ENCODE measurements at places on chromosomes 7 and 10.

DNA sequence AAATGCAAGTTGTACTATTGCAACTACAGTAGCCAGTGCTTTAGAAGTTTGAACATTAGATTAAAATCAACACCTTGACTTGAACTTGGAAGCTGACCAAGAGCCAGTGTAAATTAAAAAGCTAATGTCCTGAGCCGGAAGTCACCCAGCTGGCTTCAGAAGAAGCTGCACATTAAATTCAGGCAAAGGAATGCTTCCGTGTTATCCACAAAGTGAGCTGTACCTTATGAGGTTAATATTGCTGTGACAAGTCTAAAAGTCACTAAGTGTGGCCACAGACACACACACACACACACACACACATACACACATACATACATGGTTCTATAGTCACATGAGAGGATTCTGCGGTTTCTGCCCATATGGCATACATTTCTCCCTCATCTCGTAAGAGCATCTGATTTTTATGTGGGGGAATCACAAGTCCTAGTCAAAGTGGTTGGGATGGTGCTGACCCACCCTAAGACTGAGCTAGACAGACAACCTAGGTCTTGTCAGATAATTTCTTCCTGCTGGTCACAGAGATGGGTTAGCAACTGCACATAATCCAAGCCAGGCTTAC, 612.9 kb downstream of the SORCS1 start:
- DNase-seq = no peak

- no peak for DNase-seq
Observed at GRCh38 chr7:92325173-92325572, 79.4 kb downstream of the ANKIB1 start.

- no peak for DNase-seq
Observed at GRCh38 chr7:134813663-134814396, 34.4 kb downstream of the CALD1 start.

DNA sequence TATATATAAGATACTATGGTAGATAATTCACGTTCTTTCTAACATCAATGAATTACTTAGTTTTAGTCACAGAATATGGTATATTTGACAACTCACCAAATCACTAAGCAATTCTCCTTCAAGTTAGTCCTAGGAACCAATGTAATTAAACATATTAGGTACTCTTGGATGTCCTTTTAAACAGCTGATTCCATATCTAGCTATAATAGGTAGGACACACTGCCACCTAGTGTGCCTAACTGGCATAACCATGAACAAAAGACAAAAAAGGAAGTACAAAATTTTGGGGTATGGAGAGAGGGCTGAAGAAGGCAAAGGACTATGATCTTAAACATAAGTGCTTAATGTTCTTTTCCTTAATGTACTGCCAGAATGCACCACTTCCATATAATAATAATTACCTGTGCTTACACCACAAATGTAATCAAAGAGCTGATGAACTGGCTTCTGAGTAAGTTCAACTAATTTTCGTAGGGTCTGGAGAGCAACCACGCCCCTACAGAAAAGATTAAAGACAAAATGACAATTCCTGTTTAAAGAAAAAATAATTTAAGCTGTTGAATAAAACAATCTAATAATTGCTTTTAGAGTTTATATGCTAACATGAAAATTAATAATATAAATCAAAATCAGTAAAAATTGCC, 28.7 kb downstream of the PNPLA8 start:
- peak; percentile 64 for DNase-seq

DNA sequence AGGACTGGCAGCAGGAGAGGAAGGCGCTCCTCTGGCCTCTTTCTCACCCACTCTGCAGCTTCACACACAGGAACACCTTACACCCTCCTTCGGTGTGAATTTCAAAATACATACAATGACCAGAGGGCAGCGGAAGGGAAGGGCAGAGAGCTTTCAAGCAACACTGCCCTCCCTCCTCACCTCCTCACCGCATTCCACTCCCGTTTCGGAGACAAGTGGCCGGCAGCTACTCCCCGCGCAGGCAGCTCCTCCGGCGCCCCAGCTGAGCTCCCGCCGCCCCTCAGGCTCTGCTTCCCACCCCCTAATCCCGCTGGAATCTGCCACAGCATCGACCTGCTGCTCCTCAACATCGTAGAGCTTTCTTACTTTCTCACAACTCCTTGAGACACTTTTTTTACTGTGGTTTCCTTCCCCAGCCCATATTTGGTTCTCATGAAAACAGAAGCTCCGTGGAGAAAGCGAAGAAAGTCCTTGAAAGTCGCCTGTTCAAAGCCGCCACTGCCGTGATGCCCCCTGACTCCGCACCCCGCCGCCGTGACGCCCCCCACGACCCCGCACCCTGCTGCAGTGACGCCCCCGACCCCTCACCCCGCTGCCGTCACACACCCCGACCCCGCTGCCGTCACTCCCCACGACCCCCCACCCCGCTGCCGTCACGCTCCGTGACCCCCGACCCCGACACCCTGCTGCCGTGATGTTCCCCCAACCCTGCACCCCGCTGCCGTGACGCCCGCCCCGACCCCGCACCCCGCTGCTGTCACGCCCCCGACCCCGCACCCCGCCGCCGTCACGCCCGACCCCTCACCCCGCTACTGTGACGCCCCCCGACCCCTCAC, 14.6 kb upstream of the GPER1 start:
- no peak for DNase-seq

DNA sequence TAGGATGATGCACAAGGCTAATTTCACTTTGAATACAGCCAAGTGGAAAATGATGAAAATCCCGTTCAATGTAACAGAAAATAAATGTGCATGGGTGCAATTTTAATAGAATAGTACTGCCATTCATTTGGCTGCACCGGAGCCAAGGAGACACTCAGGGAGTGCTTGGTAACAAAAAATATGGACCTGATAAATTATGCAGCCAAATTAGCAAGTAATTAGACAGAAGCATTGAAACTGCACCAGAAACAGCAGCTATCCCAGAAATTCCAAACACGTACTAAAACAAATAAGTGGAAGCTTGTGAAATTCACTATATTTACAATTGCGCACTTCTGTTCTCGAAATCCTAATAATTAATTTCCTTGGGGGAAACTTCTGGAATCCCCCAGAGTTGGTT, 31.5 kb downstream of the ST8SIA6 start:
- DNase-seq = no peak

DNA sequence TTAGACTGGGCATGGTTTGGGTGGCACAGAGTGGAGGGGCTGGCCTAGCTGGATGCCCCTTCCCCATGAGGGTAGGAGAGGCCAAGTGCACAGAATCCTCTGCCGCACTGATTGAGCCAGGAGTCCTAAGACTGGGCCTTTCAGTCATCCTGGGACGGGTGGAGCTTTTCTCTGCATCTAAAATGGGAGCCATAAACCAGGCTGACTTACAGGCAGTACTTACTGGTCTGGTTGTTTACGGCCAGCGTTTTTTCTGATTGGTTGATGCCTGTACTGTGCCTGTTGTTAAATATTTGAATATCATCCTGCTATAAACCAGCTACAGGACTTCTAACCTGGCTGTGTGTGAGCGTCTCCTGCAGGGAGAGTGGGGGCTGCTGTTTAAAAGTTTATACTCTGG, 107.8 kb downstream of the CDH23 start:
- no peak for DNase-seq

DNA sequence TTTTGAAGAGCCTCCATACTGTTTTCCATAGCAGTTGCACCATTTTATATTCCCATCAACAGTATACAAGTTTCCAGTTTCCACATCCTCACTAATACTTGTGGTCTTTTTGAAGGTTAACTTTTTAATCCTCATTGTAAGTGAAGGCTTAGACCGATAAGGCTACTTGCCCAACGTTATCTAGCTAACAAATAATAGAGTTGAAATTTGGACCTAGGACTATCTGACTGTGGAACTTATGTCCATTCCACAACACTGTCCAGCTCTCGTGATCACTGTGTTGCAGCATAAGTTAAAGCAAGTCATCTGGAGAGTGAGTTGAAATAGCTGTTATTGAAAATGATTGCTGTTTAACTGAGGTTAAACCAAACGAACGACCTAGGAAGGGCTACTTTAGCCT, 84.0 kb downstream of the ZNF92 start:
- DNase-seq = no peak

DNA sequence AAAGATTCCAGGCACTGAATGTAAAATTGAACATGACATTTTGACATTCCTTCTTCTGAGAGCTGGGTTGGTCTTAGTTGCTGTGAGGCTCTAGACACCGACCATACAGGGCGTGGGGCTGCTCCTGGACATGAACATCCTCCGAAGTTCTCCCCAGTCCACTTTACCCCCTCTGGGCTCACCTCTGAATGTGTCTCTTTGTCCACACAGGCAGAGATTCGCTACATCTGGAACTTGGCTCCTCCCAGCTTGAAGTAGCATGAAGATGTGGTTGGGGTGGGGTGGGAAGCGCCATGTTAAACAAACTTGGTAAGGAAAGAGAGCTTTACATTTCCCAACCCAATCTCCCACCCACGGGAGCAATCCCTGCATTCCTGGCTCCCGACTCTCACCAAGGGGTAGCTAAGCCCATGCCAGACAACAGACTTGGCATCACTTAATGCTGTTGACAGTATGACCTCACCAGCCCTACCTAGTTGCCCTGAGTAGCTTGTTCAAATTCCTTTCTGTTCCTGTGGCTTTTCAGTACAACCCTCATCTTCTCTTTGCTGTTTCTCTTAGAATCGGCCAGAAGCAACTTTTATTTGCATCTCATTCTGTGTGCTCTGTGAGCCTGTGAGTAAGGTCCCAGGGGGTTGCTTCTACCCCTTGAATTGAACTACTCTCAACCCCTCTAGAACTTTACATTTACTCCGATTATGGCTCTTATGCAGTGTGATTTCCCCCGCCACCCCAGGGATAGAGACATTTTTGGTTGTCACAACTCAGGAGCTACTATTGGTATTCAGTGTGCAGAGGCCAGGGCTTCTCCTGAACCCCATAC, 211.4 kb downstream of the SEC23IP start:
- no peak for DNase-seq

- no peak for DNase-seq
Observed at GRCh38 chr7:155356323-155357105, 58.8 kb downstream of the INSIG1 start.

GRCh38 chr7:129053938-129054437, 923 bp downstream of the TNPO3 start:
- DNase-seq = no peak

- DNase-seq = no peak
Observed at GRCh38 chr7:115822801-115823200, 207.8 kb downstream of the TFEC start.

DNA sequence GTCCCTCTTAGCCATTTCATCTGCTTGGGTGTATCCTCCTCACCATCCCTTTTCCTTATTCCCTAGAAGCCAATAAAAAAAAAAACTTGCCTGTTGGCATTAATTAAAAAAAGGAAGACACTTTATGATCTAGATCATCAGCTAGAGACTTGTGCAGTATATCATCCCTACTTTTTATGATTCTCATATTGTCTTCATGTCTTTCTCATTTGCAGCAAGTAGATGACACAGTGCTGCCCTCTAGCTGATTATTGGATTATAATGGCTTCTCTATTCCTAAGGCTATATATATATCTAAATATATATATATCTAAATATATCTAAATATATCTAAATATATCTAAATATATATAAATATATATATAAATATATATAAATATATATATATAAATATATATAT, 272.4 kb upstream of the LRGUK start:
- DNase-seq = peak; percentile 46

GRCh38 chr7:66169616-66170015, 35.5 kb upstream of the TPST1 start:
- no peak for DNase-seq

DNA sequence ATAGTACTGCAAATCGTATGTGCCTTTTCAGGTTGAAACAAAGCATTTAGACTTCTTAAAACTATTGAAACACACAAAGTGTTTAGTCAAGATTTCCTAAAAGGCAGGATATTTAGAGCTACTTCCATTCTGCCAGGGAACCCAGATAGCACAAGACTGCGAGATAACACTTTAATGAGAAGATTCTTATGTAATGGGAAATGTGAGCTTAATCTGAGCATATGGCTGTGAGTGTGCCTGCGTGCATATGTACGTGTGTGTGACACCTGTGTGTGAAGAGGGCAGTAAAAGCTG, 14.3 kb upstream of the JCAD start:
- no peak for DNase-seq

DNA sequence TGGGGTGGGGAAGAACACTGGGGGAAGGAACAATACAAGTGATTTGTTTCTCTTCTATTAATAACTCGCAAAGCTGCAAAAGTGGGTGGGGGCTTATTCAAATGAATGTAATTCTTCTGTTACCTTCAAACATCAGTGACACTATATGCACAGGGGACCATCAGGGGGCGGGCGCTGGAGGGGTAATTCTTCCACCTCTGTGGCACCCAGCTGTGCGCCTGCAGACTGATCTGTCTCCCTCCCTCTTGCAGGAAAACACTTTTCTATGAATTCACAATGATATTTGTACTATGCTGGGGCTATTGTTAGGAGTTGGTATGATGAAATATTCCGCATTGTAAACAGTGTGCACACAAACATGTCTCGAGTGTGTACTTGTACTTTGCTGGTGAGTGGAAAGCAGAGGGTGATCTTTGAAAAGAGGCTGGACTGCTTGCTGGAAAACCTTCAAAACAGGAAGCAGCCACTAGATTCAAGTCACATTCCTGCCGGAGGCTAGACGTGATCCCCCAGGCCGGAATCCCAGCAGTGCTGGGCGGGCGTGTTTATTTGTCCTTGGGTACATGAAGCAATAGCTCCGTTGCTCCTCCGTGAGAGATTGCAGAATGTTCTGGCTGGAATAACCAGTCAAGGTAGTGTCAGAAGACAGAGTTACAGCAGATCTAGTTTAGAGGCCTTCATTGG, 15.8 kb upstream of the BNIP3 start:
- DNase-seq = no peak

- DNase-seq = no peak
Observed at GRCh38 chr10:23742807-23743206, 303.9 kb downstream of the OTUD1 start.

GRCh38 chr10:50600286-50600685, 23.5 kb downstream of the SGMS1 start:
- DNase-seq = no peak

DNA sequence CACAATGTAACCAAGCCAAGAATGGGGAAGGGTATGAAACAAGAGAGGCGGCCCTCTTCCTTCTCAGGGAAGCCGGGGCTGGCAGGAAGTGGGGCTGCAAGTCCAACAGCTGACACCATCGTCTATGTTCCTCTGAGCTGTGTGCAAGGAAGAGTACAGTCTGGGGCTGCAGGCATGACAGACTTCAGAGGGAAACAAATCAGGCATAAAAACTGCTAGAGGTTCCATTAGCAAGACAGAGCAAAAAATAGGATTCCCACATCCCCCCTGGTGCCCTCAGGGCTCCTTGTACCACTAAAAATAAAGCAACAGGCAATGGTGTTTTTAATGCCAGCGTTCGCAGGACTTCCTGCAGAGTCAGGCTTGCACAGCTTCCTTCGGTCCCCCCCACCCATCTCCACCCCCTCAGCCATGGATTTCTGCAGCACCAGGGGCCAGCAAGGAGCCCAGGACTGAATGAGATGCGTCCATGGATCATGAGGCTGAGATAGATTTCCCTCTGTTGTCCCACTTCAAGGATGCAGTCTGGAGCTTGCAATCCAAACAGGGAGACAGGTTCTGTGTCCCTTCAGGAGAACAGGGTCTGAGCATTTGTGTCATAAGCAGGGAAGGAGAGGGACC, 34.6 kb downstream of the KCNMA1 start:
- no peak for DNase-seq

GRCh38 chr7:106608661-106609060, 52.3 kb downstream of the CCDC71L start:
- DNase-seq = no peak

Measured in GM13976 (cell line).